ENCODE measurements at places on chromosomes 1 and 21.

DNA sequence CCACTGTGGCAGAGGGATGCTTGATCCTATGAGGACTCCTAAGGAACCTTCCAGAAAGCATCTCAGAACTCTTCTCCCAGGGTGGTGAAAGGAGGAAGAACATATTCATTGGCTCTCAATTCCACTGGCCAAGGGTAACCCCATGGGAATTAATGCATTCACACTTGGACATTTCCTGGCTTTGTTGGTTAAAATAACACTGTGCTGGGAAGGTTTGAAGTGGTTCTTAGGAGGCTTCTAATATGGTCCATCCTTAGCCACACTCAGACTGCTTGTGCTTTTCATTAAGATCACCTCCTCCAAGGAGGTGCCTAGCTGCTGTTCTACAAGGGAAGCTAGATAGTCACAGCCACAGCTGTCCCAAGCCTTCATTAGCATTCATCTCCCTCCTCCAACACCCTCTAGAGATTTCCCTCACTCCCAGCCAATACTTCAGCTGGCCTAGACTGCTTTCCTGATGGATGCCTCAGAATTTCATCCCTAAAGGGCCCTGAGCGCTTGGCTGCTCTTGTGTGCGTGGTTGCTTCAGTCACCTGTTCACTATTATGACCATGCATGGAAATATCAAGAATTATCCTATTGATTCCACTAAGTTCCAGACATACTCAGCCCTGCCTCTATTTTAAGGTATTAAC is 544.4 kb downstream of the PLPP3 start:
- no peak for DNase-seq

GRCh38 chr1:167713330-167714081 is 8.3 kb upstream of the MPZL1 start:
- no peak for DNase-seq

GRCh38 chr1:193176788-193177187 is 9.6 kb downstream of the B3GALT2 start:
- no peak for DNase-seq

DNA sequence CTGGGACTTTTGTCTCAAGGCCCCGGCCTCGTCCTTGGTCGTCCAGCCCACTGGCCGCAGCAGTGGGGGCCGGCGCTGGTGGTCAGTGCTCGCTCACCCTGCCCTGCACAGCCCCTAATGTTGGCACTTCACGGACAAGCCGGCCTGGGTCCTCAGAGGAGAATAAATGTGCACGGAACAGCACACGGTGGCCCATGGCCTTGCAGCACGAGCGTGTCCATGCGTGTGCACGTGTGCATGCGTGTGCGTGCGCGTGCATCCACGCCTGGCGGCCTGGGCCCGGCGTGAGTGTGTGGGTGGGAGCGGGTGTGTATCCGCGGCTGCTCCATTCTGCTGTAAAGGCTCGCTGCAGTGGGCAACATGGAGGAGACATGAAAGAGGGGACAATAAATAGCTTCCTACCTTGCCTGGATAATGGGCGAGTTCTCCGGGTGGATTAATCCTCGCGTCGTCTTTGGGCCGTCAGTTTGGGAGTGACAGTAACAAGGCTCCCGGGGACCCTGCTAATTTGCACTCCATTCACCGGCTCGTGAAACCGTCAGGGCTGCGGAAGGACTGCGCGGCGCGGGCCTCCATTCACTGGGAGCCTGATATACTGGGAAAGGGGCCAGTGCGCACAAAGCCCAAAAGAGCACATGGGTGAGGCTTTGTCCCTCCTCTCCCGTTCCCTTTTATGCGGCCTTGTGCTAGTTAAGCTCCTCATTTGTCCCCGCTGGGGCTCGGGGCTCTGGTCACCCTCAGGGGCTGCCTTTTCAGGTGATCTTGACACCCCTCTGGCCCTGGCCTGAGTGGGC is 142.8 kb downstream of the PRDM16 start:
- DNase-seq, result no peak

DNA sequence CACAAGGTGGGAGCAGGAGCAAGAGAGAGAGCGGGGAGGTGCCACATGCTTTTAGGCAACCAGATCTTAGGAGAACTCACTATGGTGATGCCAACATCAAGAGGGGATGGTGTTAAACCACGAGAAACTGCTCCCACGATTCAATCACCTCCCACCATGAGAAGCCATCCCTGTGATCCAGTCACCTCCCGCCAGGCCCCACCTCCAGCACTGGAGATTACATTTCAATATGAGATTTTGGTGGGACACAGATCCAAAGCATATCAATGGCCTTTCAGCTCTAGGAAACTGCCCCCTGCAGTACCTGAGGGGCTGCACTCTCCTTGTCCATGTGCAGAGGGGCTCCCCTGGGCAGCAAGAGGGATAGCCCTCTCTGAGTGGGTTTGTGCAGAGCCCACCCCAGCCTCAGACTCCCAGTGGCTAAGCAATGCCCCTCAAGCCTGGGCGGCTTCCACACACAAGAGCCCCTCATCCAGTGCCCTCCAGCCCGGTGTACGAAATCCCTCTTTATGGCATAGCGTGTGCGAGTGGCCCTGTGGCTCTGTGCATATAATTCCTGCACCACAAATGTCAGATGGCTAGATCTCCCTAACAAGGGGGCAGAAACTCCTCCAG is 15.5 kb upstream of the PRDM16 start:
- no peak for DNase-seq

DNA sequence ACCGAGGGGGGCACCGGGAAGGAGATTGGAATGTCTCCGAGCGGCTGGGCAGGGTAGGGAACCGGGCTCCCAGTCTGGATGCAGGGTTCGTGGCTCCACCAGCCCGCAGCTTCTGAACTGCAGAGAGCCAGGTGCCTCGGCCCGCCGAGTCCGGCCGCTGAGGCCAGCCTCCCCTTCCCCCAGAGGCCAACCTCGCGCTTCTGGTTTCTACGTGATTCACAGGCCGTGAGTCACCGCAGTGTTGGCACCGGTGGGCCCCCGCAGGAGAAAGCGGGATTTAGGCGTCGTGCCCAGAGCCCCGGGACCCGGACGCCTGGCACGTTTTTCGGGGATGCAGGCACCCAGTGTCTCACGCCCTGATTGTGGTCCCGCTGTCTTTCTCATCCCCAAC is 458 bp downstream of the CRABP2 start:
- no peak for DNase-seq

DNA sequence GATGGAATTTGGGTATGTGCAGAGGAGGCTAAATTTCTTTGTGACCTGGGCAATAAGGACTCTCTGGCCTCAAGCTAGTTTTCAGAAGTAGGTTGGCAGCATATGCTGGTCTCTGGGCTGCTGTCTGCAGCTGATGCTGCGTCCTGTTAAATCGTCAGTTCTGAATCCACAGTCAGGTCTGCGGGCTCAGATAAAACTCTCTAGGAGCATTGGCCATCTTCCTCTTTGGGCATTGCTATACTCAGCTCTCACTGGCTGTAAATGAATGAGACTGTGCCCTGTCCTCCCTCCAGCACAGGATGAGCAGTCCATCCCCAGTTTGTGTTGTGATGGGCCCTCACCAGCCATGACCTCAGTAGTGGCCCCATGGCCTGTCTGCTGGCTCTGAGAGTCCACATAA is 272.6 kb downstream of the LRRC40 start:
- no peak for DNase-seq

DNA sequence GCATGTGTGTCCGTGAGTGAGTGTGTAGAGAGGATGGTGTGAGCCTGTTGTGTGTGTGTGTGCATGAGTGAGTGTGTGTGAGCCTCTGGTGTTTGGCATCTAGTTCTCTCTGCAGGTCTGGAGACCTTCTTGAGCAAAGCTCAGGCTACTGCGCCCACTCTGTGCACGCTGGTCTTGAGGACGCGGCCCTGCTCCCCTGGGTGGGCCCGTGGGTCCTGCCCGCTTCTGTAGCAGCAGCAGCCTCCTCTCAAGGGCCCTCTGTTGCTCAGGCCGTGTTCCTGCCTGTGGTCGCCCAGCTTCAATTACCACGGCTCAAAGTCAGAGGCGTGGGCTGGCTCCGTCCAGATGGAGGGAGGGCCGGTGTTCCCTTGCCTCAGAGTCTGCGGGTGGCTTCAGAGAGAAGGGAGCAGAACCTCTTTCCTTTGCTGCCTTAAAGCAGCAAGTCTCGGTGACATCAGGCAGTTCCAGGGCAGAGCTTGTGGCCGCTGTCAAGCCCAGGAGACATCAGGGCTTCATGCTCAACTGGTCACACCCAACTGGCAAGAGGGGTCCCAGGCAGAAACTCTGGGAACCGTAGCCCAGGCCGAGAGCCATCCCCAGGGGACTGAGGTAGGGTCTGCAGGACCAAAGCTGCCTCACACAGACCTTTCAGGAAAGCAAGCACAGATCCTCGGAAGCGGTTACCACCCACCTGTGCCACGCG is 270.6 kb upstream of the VAMP3 start:
- DNase-seq, result no peak

- no peak for DNase-seq
These were observed 3.9 kb upstream of the KRTAP10-6 start for GRCh38 chr21:44596068-44596725.

- DNase-seq, result no peak
These were observed 18.5 kb downstream of the CAMK1G start for GRCh38 chr1:209601809-209602657.

GRCh38 chr1:208181364-208181763 is 62.8 kb downstream of the PLXNA2 start:
- no peak for DNase-seq

GRCh38 chr1:241591317-241591716 is 48.9 kb downstream of the CHML start:
- DNase-seq, result no peak

DNA sequence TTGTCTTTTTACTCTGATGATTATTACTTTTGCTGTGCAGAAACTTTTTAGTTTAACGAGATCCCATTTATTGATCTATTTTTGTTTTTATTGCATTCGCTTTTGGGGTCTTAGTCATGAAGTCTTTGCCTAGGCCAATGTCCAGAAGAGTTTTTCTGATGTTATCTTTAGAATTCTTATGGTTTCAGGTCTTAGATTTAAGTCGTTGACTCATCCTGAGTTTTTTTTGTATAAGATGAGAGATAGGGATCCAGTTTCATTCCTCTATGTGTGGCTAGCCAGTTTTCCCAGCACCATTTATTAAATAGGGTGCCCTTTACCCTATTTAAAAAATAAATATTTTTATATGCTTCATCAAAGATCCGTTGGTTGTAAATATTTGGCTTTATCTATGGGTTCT is 13.2 kb downstream of the MAN1C1 start:
- no peak for DNase-seq

DNA sequence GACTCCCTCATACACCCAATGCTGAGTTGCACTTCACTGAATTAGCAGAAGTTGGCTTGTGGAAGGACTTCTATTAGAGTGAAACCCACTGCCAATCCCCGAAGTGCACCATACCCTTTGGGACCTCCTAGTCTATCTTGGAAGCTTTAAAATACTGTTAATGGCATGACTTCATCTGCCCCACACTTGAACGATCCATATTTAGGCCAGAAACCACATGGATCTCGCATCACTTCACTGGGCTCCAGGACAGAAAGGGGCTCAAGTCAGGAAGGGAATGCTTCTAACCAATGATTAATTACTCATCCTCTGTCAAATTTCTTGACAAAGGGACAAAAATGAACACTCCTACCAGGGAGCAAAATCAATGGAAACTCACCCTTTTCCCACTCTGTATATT is 69.1 kb downstream of the BCAR3 start:
- DNase-seq, result no peak

- DNase-seq, result no peak
These were observed 9.9 kb downstream of the PTPN22 start for GRCh38 chr1:113861641-113862040.

- no peak for DNase-seq
These were observed 47.6 kb upstream of the PPP2R5A start for GRCh38 chr1:212237651-212238050.

DNA sequence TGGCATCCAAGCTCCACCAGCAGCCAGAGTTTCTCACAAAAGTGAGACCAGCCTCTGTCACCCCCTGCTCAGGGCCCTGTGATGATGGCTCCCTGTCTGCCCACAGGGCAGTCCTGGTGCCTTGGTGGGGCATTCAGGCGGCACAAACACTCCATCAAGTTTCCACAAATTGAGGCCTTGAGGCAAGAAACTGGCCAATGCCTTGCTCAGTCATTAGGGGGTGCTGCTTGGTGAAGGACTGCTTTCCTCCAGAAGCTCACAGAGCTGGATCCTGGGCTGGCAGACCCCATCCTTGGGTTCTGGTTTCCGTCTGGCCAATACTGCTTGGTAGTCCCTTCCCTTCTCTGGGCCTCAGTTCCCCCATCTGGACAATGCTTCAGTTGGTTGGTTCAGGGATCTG is 12.5 kb upstream of the AHDC1 start:
- no peak for DNase-seq

DNA sequence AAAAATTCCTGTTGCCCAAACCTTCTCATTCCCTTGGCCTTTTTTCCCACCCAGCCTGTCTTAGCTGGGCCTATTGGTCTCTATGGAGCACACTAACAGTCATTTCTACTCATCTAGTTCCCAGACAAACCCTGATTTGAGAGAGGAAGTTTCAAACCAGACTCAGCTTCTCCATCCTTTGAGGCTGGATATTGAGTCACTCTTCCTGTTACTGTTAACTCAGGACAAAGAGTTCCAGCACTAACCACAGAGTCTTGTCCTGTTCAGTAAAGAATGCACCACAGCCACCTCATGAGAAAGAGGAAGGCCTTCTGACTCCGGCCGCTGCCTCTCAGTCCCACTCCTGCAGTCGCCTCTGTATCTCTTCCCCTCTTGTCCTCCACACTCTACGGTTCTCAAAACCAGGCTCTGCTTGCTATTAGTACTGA is 137.8 kb downstream of the PTPRC start:
- DNase-seq, result no peak

- no peak for DNase-seq
These were observed 519.8 kb downstream of the PTPRU start for GRCh38 chr1:29756085-29756484.

GRCh38 chr1:93607814-93608186 is 73.8 kb downstream of the BCAR3 start:
- no peak for DNase-seq

- DNase-seq, result no peak
These were observed 76.0 kb upstream of the C1orf105 start for GRCh38 chr1:172344444-172344843.

- no peak for DNase-seq
These were observed 96.5 kb downstream of the USP25 start for GRCh38 chr21:15826147-15826780.

DNA sequence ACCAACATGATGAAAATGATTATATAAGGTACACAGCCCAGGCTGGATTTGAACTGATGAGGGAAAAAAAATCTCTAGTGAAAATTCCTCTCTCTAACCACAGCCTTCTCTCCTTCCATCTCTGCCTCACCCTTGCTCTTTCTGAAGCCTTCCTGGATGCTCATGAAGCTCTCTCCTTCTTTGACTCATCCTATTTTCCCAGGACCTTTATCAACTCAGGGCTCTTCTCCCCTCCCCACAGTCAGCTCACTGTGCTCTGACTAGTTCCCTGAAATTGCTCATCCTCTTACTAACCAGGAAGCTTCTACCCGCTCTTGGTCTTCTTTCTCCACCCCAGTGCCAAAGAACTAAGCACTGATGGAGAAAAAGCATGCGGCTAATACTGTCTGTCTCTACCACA is 46.4 kb upstream of the ERG start:
- DNase-seq, result no peak
